GM23248 (cell line): ENCODE measurements at places on chromosomes 2 and 18. TPM values are rescaled to one million over a fixed set of nuclear protein-coding genes. Genes with fewer than 3 reads are reported as not detected.

Gene EGR4
- not detected in 2 replicates for total RNA-seq

Gene KRTCAP3
- total RNA-seq, result not detected in 2 replicates

Gene DOCK10
- 19.2 and 20.5 TPM in 2 replicates for total RNA-seq

Gene SLC9A4
- total RNA-seq, result not detected in 2 replicates

Gene CFC1B
- not detected in 2 replicates for total RNA-seq
